Right lobe of liver (tissue), 6 donors: ENCODE measurements at places on chromosomes 2 and 18.

DNA sequence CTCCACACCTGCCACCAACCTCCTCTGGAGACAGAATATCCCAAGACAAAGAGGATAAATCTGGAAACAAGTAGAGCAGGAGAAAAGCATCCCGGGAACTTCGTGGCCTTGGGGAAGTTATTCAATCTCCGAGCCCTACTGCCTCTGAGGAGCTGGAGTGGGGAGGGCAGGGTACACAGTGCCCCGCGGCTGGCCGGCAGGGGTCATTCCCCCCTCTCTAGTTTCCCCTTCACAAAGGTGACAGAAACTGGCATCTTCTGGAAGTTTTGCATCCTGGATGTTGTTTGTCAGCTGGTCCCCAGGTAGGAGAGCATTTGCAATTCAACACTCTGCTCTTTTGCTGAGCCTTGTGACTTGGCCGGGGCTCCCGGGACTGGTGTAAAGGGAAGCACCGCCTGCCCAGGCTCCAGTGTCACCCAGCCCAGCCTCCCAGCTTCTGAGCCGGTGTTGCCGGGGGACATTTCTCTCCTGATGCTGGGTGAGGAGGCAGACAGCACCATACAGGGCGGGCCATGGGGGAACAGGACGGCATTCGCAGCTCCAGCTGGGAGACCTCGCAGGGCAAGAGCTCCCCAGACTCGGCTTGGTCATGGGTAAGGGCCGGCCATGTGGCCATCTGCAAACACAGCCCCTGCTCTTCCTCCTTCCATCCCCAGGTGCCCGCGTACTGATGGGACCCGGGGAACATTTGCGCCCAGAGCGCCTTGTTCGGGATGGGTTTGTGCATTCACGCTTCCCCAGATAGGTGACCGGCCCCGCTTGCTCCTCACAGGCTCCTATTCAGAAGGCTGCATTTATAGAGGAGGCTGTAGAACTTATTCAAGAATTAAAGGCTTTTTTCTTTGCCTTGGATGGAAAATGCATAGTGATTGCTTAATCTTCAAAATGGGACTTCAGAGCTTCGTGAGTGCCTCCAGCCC, 7.4 kb upstream of the NTSR2 start:
- DNase-seq: no peak

DNA sequence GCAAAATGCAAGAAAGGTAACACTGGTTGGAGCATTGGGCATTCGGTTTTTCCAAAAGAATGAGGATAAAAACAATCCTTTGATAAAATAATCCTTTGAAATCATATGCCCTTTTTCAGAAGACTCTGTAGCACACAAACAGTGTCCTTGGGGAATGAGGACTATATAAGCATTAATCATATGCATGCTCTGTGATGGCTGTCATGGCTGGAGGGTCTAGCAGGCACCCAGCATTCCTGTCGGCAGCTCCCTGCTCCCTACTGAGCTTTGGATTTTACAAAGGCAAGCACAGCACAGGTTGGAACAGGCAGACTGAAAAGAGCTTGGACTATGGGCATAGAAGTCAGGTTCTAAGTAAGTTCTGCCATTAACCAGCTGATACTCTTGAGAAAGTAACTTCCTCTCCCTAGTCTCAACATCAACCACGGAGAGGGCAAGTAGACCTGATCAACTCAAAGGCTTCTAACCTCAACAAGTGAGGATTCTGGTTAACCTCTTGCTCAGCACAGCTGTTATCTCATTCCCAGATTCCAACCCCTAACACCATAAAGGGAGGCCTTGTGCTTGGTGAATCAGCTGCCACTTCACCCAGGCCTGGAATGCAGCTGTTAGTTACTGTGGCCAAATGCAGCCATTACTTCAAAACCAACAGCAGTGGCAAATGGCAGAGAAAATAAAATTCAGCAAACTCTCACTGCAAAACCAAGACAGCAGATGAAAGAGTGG, 29.5 kb downstream of the GALNT14 start:
- DNase-seq: no peak

- no peak for DNase-seq
Measured at GRCh38 chr2:164146441-164146840, 410.6 kb upstream of the FIGN start.

- DNase-seq: no peak
Measured at GRCh38 chr2:183459466-183459865, 335.2 kb downstream of the NUP35 start.

DNA sequence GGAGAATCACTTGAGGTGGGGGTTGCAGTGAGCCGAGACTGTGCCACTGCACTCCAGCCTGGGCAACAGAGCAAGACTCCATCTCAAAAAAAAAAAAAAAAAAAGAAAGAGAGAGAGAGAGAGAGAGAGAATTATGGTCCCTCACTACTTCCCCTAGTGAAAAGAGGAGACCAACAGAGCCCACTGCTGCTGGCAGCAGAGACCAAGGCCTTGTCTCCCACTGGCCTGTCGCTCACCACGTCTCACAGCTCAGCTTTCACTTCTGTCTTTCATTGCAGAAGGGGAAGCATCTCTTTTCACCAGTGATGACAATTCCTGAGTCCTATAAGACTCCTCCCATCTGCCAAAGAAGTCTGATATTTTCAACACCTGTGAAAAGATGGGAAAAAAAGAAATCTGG, 81.3 kb downstream of the CLHC1 start:
- no peak for DNase-seq

GRCh38 chr2:17959833-17960232, 81.4 kb downstream of the KCNS3 start:
- no peak for DNase-seq

DNA sequence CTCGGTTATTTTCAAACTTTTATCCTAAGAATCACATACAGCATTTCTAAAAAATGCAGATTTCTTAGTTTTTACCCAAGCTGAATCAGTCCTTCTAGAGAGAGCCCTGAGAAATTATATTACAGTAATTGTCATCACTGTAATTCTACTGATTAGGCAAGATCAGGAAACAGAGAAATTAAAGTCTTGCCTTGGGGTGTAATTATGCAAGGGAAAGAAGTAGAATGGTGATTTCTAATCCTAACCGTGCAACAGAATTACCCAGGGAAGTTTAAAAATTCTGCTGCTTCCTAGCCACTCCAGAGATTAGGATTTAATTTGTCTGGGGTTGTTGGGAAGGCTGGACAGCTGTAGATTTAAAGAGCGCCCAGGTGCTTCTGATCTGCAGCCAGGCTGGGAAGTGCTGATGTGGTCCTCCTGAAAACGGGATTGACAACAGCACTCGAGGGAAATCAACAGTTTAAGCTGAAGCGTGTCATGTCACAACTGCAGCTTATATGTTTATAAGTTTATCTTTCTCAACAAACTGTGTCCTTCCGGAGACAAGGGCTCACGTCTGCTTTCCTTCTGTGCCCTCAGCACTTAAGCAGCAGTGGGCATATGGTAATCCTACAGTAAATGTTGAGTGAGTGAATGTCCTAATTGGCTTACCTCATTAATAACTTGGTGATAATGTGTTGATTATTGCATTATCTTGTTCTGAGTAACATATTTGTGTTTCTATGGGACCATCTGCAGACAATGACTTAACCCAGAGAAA, 671.9 kb upstream of the SOX11 start:
- no peak for DNase-seq

DNA sequence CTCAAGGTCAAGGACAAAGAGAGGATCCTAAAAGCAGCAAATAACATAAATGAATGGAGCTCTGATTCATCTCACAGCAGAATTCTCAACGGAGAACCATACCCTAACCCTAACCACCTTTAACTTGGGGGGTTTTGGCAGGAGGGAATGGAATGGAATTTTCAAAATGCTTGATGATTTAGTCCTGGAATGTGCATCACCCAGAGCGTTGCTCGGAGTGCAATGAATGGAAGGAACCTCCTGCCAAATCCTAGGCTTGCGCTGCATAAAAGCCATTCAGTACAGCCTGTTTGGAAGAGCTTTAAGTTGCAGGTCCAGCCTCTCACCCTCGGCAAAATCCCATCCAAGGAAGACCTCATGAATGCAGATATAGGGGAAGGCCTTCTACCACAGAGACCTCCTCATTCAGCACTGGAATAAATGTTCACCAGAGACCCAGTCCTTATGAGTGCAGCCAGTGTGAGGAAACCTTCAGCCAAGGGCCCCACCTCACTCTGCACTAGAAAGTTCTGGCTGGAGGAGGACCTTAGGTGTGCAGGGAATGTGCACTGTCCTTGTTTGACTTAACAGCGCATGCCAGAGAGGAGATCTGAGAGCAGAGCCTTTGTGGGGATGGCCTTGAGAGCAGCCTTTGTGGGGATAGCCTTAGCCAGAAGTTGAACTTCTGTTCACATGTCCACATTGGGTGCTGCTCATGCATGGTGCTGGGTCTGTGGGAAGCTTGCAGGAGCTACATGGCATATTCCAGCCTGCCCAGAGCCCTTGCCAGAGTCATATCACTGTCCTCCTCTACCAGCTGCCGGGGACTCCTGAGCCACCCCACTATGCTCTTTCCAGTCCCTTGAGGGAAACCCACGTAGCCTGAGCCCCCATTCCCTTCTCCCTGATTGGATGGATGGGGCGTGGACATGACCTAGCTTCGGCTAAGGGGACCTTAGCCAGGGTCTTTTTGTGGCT, 30.5 kb downstream of the ASB1 start:
- no peak for DNase-seq

- DNase-seq: no peak
Measured at GRCh38 chr2:45258311-45258710, 249.1 kb upstream of the SIX2 start.

GRCh38 chr2:72696559-72696958, 129.3 kb downstream of the EXOC6B start:
- no peak for DNase-seq
